ENCODE measurements at places on chromosomes 7 and 10.

GRCh38 chr7:156127166-156128134, 315.2 kb upstream of the SHH start:
- no peak for DNase-seq

DNA sequence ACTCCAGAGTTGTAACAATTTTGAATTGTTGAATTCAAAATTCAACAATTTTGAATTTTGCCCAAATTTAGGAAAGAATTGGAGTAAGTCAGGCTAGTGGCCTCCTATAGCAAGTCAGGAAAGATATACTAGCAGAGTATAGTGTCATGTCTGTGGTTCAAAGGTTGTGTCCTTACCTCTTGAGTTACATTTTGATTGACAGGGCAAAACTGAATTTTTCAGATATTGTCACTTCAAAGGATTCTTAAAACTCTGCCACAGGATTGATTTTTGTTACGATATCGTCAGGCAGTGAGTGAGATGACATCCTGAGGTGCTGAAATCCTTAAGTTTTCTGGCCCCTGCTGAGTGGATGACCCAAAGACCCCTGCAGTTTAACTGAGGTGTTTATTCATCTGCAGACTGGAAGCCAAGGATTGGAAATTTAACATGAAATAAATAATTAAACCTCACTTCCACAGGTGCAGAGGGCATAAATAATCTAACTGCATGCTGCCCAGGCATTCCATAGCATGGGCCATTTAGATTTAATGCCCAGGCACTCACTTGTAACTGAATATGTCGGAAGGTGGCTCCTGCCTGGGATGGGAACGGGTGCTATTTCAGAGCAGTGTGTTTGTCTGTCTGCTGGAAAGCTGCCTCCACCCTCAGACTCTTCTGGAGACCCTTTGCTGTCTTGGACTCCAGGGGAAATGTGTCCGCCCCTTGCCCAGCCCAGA, 50.8 kb downstream of the RBM20 start:
- DNase-seq = no peak

DNA sequence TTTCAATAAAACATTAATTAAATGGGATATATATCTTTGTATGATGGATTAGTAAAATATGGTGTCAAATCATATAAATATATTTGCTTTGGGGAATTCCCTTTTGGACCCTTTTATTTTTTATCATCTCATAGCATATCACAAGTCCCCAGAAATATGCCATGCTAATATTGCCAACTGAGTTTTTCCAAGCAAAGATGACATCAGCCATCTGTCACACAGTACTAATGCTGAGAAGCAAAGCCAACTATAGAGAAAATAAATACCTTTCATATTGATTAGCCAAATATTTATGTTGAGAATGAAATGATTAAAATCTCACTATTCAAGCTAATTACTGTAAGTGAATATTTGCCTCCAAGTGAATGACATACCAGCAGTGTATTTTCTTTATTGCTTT, 575.3 kb downstream of the ETV1 start:
- DNase-seq = no peak

- DNase-seq = no peak
Measured at GRCh38 chr10:1544209-1544673, 193.1 kb downstream of the ADARB2 start.

DNA sequence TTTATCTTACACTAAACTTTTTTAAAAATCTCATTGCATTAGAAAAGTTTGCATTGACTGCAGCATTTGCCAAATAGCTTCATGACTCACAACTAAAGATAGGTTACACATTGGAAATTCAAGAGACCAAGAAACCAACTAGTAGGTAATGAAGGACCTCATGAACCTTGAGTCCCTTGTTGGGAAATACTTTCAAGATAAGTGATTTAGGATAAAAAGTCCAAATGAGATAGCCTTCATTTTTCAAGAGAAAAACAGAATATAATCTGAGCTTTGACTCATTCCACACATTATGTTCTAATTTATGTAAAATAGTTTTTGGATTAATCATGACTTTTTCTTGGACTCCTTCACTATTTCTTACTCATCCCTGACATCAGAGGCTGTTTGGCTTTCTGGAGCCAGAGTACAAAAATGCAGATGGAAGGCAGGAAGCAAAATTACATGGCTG, 13.1 kb upstream of the LIPF start:
- no peak for DNase-seq

GRCh38 chr7:7257899-7258692, 75.8 kb downstream of the C1GALT1 start:
- no peak for DNase-seq

GRCh38 chr10:44051091-44051490, 333.8 kb downstream of the CXCL12 start:
- no peak for DNase-seq

DNA sequence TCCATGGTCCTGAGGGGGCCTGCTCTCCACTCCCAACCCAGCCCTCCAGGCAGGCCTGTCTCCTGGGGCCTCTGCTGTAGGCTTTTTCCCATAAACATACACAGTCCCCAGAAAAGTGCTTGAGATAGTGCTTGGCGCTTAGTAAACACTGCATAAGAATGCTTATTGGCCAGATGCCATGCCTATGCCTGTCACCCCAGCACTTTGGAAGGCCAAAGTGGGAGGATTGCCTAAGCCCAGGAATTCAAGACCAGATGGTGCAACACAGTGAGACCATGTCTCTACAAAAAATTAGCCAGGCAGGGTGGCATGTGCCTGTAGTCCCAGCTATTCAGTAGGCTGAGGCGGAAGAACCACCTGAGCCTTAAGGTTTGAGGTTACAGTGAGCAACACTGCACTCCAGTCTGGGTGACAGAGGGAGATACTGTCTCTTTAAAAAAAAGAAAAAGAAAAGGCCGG, 24.6 kb upstream of the ASL start:
- no peak for DNase-seq

DNA sequence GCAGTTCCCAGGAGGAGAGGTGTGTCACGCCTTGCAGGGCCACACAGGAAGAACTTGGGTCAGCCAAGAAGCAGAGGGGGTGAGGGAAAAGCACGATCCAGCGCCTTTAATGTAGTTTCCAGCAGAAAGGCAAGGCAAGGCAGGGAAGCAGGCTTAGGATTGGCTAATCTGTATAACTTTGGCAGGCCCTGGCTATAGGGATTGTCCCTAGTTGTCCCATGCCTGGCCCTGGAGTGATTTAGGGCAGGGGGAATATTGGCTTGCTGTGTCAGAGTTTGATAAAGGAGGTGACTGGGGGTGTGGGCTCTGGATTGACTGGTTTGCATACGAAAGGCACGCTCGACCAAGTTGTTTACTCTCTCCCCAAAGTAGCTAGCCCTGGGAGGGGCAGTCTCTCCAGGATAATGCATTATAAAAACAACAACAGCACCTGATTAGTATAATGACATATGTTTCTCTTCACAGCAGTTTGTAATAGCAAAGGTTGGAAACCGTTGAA, 44.5 kb downstream of the RBM28 start:
- no peak for DNase-seq

DNA sequence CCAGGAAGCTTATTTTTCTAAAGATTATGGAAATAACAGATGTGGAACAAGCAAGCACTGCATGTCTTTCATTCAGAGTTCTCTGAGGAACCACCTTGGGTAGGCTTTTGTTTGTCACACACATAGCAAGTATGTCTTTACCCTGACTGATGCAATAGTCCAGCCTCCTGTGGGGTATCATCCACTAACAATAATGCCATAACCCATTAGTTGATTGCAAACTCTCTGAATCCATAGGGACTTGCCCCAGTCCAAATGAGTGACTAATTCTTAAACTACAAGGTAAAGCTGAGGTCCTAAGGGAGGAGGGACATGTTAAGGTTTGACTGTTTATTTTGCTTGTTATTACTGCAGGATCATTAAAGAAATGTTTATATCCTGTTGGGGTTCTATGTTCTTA, 151.4 kb upstream of the PRPS1L1 start:
- no peak for DNase-seq

All from iPS DF 6.9 (cell line).